ENCODE measurements at places on chromosomes 7 and 10.

DNA sequence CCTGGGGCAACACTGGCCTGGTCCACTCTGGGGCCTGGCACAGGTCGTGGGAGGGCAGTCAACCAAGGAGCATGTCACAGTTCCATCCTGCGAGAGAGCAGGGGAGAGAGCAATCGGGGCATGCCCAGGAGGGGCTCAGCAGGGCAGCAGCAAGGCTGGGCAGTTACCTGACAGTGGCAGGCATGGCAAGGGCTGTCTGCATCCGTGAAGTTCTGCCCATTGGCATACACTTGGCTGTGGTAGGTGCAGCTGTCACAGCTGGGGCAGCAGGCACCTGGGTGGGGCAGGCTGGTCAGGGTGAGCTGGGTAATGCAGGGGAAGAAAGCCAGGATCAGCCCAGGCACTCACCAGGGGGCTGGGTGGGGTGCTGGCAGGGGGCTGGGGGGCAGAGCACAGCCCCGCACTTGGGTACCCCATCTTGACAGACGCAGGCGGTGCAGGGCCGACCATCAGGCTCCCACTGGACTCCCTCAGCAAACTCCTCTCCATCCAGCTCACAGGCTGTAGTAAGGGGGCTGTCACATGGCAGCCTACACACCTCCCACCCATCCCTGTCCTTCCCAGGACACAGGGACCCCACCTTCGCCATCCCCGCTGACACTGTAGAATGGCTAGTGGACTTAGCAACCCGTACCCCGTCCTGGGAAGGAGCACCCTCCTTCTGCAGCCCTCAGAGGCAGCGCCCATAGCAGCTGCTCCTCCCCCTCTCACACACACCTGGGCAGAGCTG, 17.8 kb downstream of the KCP start:
- DNase-seq = no peak

- DNase-seq = no peak
These were observed 365.3 kb upstream of the SHH start for GRCh38 chr7:156177422-156178055.

DNA sequence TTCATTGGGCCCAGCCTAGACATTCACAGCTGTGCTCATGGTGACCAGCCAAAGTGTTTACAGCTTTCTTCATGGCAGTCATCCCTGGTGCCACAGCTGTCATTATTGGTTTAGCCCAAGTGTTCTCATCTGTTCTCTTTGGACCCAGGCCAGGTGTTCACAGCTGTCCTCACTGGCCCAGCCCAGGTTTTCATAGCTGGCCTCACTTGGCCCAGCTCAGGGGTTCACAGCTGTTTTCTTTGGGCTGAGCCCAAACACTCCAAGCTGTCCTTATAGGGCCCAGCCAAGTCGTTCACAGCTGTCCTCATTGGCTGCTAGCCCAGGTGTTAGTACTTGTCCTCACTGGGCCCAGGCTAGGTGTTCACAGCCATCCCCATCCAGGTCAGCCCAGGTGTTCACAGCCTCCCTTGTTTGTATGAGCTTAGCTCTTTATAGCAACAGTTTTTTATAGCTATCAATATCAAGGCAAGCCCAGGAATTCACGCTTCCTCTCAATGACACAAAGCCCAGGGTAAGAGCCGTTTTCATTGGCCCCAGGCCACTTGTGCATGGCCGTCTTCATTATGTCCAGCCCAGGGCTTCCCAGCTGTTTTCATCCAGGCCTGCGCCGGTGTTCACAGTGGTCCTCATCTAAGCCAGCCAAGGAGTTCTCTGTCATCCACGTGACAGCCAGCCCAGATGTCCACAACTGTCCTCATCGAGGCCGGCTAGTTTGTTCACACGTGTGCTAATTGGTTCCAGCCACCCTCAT, 11.6 kb downstream of the FRG2B start:
- no peak for DNase-seq

DNA sequence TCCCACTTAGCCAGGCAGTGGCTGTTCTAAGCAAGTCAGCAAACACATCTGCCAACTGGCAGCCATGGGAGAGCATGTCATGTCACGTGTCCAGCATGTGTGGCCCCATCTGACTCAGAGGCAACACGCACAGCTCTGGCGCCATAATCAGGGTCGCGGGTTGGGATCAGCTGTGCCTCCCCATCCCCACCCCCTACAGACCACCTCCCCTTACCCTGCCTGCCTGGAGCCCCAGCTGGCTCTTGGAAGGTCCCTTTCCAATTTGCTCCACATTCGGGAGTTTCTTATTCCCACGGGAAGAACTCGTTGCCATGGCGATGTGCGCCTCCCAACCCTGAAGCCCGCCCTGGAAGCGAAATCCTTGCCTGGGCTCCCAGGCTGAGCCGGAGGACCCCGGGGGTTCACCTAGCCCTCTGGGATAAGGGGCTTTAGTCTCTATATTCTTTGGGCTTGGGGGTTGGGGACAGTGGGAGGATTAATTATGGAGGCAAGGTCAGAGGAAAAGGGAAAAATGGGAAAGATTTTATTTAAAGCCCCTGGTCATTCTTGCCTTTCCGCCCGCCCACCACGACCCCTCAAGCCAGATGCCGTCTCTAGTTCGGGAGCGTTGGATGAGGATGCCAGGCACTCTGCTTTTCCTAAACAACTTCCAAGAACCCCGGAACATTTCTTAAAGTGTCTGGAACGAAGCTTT, 283.7 kb downstream of the ZEB1 start:
- DNase-seq = no peak
